ENCODE measurements at places on chromosomes 1 and 21.

DNA sequence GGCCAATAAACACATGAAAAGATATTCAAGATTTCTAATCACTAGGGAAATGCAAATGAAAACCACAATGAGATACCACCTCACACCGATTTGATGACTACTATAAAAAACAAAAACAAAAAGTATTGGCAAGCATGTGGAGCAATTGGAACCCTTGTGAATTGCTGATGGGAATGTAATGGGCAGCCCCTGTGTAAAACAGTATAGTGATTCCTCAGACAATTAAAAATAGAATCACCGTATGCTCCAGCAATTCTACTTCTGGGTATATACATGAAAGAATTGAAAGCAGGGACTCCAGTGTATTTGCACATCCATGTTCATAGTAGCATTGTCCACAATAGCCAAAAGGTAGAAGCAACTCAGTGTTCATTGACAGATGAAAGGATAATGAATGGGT is 12.9 kb upstream of the C1orf115 start:
- no peak for DNase-seq

GRCh38 chr1:153795934-153796785 is 21.0 kb downstream of the SLC27A3 start:
- DNase-seq: no peak

- DNase-seq: peak; percentile 37
Measured at GRCh38 chr1:35568975-35569395, 4.1 kb upstream of the TFAP2E start.

GRCh38 chr1:172339842-172340241 is 80.6 kb upstream of the C1orf105 start:
- no peak for DNase-seq

GRCh38 chr1:44029260-44029910 is 1.9 kb downstream of the SLC6A9 start:
- DNase-seq: no peak

DNA sequence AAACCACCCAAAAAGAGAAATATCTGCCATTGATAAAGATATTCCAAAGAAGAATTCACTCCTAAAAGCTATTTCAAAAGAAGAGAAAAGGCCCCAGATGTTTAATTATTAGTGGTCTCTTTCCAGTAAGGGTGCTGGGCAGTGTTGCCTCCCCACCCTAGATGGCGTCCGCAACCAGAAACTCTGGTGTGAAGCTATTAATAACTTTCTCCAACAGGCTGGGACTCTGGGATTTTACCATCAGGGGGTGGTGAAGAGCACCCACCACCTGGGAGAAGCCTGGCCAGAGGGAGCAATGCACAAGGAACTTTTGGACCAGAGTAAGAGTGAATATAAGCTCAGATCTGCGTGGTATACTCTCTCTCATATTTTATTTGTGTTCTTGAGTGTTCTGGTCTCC is 115.4 kb upstream of the TIAM1 start:
- DNase-seq: no peak

DNA sequence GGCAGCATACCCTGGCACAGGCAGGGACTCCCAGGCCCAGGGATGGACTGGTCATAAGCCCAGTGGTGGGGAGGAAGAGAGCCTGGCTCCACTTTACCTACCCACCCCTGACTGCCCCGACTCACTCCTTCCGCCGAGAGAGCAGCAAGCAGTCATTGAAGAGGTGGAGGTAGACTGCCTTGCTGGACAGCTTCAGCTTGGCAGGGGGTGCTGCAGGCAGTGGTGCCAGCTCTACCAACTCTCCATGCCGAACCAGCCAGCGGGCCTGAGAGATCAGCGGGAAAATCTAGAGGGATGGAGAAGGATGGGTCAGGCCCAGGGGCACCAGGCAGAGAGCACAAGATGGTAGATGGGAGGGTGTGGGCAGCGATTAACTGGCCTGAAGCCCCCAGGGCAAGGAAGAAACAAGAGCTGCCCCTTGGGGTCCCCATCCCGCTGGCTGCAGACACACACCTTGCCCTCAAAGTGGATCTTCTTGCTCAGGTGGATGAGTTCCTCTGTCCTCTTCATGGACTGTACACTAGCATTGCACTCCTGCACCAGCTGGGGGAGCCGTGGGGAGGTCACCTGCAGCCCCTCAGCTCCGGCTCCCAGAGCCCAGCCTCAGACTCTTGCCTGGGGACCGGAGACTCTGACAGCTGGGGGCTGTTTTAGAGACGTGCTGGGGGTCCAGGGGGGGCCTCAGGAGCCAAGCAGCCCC is 7.7 kb downstream of the ARHGEF19 start:
- no peak for DNase-seq

DNA sequence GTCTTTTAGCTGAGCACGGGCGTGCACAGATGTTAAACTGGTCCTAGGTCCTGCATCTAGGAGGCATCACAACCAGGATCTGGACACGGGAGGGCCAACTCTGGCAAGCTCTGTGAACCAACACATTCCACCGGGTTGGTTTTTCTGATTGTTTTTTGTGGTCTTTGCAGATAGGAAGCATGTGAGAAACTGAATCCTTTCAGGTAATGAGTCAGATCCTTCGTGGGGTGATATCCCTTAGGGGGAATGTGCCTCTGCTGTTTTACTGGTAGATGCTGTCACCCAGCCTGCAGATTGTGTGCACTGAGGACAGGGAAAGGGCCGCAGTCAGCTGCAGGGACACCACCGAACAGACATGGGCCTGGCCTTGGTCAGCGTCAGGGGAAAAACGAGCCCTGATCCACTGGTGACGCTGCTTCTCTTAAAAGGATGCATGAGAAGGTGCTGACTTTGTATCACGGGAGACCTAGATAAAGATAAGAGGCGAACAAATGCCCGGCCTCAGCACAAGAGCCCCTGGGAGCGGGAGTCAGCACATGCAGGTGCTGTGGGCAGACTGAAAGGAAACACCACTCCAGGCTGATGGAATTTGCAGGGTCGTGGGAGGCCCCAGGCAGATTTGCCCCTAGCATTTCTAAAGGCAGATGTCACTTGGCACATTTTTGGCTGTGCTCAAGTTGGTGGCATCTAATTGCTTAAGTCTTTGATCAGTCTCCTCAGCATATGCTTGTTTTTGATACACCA is 51.1 kb downstream of the DOP1B start:
- DNase-seq: no peak

DNA sequence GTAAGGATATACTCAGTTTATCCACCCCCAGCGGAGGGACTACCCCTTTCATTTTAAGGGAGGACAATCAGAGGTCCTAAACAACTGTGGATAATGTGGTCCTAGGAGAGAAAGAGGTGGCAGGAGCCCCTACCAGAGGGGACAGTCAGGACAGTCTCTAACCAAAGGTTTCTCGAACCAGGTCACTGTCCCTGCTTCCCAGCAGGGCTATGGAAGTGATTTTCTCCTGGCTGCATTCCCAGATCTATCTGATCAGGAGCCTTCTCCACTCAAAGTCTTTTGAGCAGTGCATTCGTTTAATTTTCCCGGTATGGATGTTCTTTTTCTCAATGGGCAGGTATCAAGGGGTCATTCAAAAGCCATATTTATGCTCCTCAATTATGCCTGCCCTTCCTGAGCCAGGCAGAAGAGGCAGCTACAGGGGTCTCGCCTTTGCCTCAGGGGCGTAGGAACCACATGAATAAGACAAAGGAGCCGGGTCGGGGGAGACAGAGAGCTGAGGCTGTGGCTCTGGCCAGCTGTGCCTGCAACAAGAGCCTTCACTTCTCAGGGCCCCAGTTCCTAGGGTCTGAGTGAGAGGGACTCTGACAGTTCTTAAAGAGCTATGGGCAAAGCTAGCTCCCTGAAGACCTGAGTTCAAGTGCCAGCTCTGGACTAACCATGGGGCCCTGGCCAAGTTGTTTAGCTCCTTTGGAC is 62.5 kb upstream of the DMRTB1 start:
- DNase-seq: no peak

GRCh38 chr1:27011058-27011764 is 1.4 kb downstream of the TENT5B start:
- no peak for DNase-seq

DNA sequence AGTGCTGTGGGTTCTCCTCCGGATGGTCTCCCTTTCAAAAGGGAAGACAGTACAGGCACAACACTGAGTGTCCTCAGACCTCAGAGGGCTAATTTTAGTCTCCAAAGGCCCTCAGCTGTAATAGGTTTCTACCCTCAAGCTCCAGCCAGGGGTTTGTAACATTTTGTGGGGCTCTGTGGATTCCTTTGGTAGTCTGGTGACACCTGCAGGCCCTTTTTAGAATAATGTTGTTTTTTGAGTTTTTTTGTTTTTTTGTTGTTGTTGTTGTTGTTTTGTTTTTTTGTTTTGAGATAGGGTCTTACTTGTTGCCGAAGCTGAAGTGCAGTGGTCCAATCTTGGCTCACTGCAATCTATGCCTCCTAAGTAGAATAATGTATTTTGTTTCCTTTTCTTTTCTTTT is 15.0 kb upstream of the TMEM201 start:
- no peak for DNase-seq

DNA sequence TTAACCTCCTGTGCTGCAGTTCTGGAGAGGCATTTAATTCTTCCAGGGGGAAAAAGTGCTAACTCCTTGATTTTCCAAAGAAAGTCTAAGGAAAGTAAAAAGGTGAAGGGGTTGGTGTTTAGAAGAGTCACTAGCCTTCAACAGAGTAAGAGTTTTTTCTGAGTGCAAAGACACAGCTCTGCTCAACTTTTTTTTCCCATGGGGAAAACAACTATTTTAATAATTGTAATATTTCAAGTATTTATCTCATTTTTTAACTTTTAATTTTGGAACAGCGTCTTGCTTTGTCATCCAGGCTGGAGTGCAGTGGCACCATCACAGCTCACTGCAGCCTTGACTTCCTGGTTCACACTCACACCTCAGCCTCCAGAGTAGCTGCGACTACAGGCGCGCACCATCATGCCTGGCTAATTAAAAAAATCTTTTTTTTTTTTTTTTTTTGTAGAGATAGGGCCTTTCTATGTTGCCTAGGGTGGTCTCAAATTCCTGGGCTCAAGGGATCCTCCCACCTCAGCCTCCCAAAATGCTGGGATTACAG is 202.6 kb downstream of the APP start:
- no peak for DNase-seq

GRCh38 chr1:114100148-114100547 is 53.5 kb downstream of the SYT6 start:
- DNase-seq: no peak

DNA sequence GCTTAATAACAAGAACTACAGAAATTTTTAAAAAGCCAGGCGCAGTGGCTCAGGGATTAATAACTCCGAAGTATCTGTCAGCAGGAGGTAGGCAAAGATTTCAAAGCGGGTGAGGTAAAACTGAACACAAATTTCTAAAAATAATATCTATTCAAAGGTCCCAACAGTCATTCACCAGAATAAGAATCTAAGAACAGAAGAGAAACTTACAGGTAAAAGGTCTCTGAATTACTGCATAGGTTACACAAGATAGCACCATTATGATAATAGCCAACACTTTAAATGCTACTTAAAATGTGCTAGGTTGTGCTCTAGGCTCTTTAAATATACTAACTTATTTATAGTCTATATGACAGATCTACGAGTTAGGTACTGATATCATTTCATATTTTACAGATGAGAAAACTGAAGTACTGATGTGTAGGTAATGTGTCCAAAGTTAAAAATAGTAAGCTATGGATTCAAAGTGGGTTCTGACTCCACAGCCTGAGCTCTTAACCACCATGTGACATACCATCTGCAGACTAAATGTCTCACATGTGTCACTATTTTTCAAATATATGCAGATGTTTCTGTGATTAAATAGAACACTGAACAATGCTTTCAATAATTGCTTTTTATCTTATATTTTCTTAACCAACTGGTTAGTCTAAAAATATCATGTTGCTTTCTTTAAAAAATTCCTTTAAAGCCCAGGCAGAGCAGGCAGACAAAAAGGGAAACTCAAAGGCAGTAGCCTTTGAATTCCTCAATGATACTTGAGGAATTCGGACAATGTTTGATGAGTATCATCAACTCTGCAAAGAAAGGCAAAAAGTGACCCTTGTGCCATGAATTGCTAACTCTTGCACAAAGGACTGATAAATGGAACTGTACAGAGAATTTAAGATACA is 80.5 kb upstream of the TTC39A start:
- DNase-seq: no peak

- no peak for DNase-seq
Measured at GRCh38 chr1:114224196-114224907, 70.7 kb upstream of the SYT6 start.

DNA sequence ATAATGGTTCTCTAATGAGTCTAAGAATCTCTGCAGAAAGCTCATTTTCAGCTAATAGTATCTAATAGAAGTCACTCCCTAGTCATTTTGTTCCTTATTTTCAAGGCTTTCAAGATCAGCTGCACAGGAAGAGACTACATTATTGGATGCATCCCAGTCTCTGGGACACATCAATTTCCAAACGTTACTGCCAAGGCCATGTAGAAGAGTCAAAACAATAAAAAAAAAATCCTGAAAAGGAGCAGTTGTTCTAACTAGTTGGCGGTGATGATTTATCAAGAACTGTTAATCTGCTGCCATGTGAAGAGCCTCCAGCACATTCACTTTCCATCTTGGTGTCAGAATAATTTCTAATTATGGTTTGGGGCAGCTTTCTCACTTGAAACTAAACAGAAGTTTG is 5.7 kb downstream of the DDAH1 start:
- DNase-seq: no peak

DNA sequence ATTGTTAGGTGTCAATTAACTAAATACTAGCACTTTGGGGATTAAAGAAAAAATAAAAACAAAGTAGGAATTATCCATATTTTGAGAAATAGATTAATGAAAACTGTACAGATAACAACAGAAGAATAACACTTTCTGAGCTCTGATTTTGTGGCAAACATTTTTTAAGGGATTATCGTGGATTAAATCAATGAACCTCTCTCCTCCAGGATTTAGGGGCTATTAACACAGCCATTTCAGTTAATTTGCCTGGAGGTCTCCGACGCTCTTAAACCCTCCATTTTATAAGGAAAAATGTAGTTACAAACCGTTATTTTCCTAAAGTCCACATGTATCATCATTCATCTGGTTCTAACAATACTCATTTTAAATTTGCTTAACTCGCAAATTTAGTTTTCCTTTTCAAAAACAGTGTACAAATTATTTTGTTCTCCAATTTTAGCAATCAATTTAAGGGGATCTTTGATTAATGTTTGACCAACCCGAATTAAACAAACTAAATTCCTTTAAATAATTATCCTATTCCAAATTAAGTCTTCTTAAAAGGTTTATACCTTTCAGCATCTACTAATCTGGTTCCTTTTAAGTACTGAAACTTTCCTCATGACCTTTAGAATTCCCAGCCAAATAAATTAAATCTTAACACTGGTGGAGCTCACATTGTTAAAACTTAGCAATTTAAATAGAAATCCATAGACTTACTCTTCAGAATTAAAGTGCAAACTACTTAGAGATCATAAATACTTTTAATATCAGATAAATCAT is 30.7 kb upstream of the RNF187 start:
- no peak for DNase-seq

Measured in SK-N-MC (cell line).